AG10803 (cell line): ENCODE measurements at places on chromosomes 7 and 10.

GRCh38 chr7:100010901-100011300 is 4.5 kb upstream of the ZKSCAN1 start:
- no peak for DNase-seq

GRCh38 chr10:72122221-72122620 is 33.9 kb upstream of the SPOCK2 start:
- no peak for DNase-seq

- DNase-seq, result no peak
These were observed 51.4 kb upstream of the AOAH start for GRCh38 chr7:36775676-36776075.

DNA sequence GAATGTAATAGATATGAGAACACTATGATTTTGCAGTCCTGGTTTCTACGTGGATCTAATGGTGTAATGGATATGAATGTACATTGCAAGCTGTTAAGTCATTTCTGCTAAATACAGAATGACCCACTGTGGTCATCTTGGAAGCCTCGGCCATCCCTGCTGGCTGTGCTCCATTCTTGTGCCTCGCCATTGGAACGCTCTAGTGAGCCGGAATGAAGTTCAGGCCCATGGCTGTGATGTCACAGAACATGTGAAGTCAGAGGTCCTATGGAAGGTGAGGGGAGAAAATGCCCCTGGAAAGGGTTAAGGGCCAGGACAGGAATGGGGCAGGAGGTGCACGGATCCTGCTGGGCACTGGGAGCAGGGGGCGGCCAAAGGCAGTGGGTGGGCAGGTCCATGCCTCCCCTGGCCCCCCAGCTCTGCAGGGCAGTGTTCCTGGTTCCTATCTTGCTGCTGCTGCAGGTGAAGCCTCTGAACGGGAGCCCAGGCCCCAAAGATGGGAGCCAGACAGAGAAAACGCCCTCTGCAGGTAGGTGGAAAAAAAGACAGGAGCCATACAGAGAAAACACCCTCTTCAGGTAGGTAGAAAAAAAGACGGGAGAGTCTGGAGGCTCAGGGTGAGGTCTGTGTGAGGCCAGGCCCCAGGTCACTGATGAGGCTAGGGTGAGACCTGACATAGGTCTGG is at the start of gene LLCFC1:
TSS of gene LLCFC1 (plus strand) at position 259 of the 685 bp plus-strand sequence. CDS start at position 397, 138 bp downstream.
- DNase-seq, result no peak

DNA sequence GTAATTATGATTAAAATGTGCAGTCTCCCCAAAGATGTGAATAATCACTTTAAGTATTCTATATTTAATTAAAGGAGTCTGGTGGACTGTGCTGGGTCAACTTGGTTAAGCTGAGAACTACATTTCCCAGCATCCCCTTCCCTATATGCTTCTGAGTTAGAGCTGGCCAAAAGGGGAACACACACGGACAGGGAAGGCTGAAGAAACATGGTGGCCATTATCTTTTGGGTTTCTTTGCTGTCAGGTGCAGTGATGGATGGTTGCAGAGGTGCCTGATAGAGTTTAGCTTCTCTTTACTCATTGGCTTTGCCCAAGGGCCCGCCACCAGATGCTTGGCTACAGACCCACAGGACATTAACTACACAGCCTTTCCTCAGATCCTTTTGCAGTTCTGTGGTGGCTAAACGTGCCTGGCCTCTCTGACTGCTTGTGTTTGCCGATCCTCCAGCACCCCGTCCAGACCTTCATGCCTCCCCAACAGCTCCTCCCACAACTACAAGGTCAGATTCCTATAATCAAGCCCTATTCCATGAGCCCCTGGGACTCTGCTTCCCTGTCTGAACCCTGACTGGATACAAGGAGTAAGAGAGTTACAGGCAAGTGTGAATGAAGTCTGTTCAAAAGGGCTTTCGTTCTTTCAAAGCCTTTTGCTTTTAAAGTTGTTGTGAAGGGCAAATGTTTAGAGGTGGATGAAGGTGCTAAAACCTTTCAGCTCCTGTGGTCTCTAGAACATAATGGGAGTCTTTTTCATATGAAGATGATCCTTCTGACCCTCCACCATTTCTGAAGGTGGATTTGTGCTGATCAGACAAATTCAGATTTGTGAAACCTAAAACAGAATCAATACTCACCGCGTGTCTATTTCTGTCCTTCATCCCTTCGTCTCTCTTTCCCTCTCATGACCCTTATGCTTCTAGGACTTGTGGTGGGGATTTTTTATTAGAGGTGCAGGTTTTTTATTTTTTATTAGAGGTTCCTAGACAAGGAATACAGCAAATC is 21.5 kb downstream of the BUB3 start:
- no peak for DNase-seq

DNA sequence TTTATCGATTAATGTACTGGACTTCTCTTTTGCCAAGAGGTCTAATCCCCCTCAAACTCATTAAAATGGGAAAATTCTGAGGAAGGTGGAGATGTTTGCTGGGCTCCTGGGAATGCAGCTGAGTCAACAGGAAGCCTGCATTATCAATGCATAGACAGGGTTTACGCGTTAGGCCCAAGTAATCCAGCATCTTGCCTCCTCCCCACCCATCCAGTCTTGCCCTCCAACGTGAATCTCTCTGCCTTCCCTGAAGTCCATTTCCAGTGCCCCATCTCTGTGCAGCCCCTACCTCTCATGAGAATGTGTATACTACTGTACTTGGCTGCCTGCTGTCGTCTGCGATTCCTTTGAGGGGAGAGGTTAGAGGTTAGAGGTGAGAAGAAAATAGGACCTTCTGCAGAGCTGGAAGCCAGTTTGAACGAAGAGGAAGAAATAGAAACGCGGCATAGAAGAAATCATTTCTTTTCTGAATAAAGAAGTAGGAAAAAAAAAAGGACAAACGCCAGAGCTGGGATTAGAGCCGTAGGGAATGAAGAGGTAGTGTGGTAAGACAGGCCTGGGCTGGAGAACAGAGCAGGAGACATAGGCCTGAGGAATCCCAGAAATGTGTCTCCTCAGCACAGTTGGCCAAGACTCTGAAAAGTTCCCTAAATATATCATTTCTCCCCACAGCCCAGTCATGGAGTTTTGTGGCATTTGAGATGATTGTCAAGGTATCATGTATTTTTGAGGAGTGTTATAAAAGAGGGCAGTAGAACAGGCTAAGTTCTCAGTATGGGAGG is 75.6 kb downstream of the MYOF start:
- peak; percentile 66 for DNase-seq

DNA sequence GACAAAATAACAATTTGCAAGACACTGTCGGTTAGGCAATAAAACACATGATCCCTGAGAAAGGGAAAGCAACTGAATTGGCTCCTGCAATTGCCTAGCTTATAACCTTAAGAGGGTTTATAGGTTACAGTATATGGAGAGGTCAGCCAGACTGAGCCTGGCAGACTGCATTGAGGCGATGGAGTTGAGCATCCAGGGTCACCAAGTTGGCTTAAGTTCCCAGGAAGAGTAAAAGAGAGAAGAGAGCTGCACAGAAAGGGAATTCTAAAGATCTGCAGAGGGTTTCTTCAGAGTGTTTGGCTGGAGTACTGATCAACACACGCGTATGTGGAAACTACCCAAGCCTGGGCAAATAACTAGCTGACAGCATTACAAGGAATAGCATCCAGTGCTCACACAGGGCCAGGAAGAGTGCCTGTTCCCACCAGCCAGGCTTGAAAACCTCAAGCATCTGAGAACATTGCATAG is 11.2 kb downstream of the ANKMY2 start:
- DNase-seq, result peak; percentile 71
